ENCODE measurements at places on chromosomes 1 and 21.

DNA sequence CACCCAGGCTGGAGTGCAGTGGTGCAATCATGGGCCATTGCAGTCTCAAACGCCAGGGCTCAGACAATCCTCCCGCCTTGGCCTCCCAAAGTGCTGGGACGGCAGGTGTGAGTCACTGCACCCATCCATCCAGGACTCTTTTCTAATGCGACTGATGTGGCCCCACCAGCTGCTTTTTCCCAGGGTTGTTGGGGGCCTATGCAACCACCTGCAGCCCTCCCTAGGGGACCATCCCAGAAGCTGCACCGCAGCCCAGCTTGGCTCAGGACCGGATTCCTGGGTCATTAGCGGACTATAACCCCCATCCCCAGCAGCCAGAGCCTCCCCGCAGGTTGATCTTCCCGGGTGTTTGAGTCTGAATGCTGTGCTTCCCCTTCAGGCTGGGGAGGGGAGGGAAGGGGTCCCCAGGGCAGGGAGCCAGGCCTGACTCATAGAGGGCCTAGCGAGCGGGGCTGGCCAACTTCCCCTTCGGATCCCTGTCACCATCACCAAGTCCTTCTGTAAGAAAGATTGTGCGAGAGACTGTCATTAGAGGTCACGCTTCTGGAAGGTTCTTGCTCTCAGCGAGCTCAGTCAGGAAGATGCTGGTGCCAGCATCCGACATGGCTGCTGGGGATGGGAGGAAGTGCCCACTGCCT is 108.7 kb upstream of the ACTRT2 start:
- no peak for DNase-seq

DNA sequence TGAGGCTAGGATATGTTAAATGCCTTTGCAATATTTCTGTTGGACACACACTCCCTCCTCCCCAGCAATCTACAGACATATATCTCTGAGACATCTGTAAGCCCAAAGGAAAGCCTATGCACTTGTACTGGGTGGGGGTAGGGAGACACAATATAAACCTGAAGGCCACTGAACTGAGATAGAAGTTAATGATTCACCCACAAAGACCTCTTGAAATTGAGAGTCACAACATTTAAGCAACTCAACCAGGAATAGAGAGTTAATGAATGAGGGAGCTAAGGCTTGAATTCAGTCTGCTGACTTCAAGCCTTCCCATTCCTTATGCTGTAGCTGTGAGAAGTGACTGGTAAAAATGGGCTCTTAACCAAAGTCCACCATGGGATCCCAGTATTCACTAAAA is 5.0 kb downstream of the OR10J1 start:
- DNase-seq = no peak

DNA sequence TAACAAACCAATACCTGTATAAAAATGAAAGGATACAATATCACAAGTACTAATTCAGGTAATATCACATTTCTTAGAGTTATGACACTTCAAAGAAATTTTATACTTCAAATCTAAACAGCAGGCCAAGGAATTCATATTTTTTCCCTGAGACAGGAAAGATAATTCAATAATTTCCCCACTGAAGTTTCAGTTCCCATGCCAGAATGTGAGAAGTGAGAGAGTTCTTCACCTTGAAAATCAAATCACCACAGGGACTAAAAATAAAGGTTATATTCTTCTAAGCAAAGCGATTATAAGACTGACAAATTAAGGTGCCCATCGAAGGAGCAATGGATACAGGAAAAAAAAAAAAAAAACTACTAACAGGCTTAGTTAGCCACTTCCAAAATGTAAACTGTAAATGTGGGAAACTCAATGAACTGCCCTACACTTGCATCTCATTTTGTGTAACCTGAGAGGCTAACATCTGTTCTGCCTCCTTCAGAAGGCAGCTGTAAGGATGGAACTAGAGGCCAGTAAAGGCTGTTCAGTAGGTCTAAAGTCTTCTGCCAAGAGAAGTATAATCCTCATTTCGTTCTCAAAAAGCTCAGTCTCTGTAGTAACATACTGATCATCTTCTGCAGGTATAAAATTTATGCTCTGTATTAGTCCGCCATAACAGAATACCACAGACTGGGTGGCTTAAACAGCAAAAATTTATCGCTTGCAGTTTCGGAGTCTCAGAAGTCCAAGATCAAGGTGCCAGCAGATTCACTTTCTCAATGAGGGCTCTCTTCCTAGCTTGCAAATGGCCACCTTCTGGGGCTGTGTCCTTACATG is 127.8 kb downstream of the RERE start:
- DNase-seq = no peak

DNA sequence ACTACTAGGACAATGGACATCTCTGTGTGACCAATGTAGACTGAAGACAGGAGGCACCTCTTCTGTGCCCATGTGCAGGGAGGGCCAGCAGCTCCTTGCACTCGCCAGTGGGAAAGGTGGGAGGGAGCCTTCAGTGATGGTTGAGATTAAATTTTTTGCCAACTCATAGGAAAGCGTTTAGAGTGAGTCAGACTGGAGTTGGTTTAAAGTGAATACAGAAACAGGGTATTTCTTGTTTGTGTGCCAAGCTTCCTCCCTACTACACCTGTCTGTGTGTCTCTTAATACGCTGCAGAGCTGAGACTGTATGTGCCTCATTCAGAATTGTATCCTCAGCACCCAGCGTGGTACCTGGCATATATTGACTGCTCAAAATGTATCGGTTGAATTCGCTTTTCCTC is 13.5 kb upstream of the COL16A1 start:
- no peak for DNase-seq

DNA sequence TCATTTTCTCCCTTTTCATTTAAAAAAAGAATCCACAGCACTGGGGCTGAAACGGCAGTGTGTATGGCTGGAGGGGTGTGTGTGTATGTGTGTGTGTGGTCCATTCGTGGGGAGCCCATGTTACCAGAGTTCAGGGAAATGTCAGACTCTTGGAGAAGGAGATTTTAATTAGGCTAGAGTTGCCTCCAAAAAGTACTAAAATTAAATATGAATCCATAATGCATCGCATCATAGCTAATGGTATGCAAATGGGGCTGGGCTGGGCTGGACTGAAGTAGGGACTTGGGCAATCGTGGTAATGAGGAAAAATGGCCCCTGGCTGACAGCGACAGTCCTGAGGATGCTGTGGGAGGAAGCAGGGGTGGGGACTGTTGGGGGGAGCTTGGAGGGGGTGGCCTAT is 24.8 kb downstream of the GRIK3 start:
- no peak for DNase-seq
